Left ventricle myocardium inferior (tissue), 1 donor: ENCODE measurements at places on chromosomes 3 and 15. TPM values are rescaled to one million over a fixed set of nuclear protein-coding genes. Genes with fewer than 3 reads are reported as not detected.

DNA sequence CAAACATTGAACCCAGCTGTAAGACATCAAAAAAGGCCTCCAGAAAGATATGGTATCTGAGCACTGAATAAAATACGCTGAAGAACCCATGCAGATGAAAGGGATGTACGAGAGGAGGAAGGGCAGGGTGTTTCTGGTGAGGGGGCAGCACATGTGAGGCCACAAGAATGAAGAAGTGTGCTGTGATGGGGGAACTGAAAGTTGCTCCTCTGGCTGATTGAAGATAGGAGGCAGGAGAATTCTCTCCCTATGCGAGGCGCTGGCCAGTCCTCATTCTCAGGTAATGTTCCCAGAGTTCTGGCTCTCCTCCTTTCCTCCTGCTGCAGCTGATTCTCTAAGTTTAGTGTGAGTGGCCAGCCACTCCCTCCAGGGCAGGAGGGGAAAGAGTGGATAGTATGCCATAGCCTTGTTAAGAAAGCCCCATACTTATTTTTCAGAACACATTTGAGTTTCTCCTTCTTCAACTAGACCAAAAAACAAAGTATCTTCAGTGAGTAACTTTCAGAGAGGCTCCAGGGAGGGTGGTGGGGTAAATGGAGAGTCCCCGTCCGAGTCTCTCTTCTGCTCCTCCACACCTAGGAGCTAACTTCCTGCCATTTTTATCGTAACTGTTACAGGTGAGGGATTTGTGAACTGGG lies 26.9 kb upstream of the MYO1E start:
- H3K27me3 ChIP-seq = no peaks in the 10 kb centered on the region
- H3K27ac ChIP-seq = no peak overlapping the region
- DNase-seq = no peak
- H3K4me1 ChIP-seq = peaks cover 10% of the 10 kb centered on the region
- H3K36me3 ChIP-seq = no peaks in the 10 kb centered on the region

DNA sequence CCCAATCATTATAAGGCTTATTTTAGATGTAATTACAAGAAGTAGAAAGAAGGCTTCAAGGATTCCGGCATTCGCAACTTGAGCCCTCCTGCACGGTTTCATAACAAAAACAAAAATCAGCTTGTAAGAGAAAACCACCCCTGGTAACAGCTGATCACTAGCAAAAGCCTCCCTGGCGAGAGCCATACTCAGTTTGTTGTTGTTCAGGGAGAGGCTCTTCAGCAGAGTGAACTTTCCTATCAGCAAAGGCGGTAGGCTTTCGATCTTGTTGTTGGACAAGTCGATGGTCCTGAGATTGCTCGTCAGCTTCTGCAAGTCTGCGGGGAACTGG lies 710 bp downstream of the LRRC57 start:
- peaks cover 42% of the 10 kb centered on the region for H3K4me1 ChIP-seq
- peak overlapping the region; percentile 100 for H3K4me3 ChIP-seq

- H3K4me1 ChIP-seq = no peaks in the 10 kb centered on the region
- no peaks in the 10 kb centered on the region for H3K36me3 ChIP-seq
- no peak overlapping the region for H3K27ac ChIP-seq
- no peak overlapping the region for H3K4me3 ChIP-seq
- peak; percentile 68 for DNase-seq
Measured at GRCh38 chr15:57866149-57866736, 159.7 kb downstream of the POLR2M start.

- H3K27me3 ChIP-seq = no peaks in the 10 kb centered on the region
- H3K4me3 ChIP-seq = no peak overlapping the region
- H3K4me1 ChIP-seq = no peaks in the 10 kb centered on the region
- DNase-seq = no peak
Measured at GRCh38 chr15:68218331-68218730, 11.2 kb downstream of the CLN6 start.

DNA sequence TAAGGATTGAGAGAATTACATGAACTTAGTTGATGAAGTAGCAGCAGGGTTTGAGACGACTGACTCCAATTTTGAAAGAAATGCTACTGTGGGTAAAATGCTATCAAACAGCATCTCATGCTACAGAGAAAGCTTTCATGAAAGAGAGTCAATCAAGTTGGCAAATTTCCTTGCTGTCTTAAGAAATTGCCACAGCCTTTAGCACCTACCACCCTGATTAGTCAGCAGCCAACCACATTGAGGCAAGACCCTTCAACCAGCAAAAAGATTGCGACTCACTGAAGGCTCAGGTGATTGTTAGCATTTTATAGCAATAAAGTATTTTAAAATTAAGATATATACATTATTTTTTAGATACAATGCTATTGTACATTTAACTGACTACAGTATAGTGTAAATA lies 80.9 kb downstream of the RAP2B start:
- no peak overlapping the region for H3K27ac ChIP-seq
- H3K4me3 ChIP-seq = no peak overlapping the region
- no peak for DNase-seq
- H3K27me3 ChIP-seq = no peaks in the 10 kb centered on the region
- no peaks in the 10 kb centered on the region for H3K4me1 ChIP-seq
- H3K36me3 ChIP-seq = no peaks in the 10 kb centered on the region

DNA sequence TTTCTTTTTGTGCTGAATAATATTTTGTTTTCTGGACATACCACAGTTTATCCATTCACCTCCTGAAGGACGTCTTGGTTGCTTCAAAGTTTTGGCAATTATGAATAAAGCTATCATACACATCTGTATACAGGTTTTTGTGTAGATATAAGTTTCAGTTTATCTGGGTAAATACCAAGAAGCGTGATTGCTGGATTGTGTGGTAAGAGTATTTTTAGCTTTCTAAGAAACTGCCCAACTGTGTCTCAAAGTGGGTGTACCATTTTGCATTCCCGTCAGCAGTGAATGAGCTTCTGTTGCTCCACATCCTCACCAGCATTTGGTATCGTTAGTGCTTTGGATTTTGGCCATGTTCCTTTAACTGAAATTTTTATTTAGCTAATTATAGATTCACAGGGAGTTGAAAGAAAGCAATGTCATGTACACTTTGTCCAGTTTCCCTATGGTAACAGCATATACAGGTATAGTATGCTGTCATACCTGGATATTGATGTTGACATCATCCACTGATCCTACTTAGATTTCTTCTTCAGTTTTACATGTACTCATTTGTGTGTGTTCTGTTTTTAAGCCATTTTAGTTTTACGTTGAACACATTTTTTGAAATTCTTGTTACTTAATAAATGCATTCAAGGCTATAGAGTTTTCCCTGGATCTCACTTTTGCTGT lies 11.9 kb downstream of the ARID3B start:
- no peaks in the 10 kb centered on the region for H3K27me3 ChIP-seq
- H3K27ac ChIP-seq = no peak overlapping the region
- H3K36me3 ChIP-seq = peaks cover 14% of the 10 kb centered on the region
- no peak overlapping the region for H3K4me3 ChIP-seq
- DNase-seq = no peak

GRCh38 chr15:28191832-28192231 lies 92.7 kb upstream of the OCA2 start:
- H3K27ac ChIP-seq = no peak overlapping the region
- DNase-seq = peak; percentile 58
- no peaks in the 10 kb centered on the region for H3K27me3 ChIP-seq

DNA sequence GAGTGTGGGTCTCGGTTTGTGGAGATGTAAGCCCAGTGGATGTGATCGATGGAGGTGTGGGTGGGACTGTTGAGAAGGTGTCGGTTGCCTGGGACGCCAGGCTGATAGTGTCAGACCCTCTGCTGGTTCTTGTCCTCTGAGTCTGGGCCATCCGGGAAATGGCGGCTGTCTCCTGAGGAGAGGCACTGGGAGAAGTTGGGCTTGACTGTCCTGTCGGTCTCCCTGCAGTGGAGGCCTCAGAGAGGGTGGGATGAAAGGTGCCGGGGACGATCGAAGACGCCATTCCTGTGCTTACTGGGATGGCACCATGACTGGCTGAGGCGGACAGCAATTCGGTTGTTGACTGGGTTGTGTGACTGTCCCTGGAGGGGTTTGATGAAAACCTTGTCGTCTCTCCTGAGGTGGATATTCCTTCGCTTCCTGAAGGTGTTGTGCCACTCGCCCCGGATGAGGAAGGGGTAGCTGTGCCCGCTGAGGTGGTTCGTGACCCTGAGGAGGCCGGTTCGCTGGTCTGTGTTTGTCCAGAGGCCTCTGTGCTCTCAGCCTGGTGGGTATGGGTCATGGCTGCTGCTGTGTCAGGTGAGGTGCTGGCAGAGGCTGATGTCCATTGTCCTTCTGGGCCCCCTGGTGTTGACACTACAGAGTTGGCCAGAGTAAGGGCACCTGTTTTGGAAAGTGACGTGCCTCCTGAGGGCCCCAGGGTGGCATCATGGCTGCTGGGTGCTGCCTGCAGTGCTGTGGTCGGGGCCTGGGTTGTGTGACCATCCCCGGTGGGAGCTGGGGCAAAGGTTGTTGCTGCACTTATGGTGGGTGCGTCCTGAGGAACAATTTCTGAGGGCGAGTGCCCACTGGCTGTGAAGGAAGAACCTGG lies 22.8 kb downstream of the MUC4 start:
- H3K4me3 ChIP-seq = no peak overlapping the region
- peaks cover 42% of the 10 kb centered on the region for H3K27me3 ChIP-seq
- no peaks in the 10 kb centered on the region for H3K36me3 ChIP-seq
- H3K27ac ChIP-seq = no peak overlapping the region

DNA sequence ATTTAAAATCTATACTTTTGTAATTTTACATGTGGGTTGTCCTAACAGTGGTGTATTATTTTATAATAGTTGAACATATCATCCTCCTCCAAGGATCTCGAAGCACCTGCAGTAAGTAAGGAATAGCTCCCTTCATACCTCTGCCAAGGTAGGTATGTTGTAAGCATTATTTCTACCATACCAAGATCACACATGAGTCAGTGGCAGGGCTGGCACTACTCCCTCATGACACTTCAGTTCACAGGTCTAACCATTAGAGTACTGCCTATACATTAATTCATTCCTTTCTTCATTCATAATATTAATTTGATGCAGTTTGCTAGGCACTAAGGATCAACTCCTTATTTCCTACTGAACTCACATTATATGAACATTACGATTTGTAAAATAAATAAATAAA lies 11.9 kb upstream of the LEKR1 start:
- H3K36me3 ChIP-seq = no peaks in the 10 kb centered on the region
- H3K27me3 ChIP-seq = no peaks in the 10 kb centered on the region
- DNase-seq = no peak
- no peak overlapping the region for H3K27ac ChIP-seq
- H3K4me1 ChIP-seq = peaks cover 44% of the 10 kb centered on the region

- H3K4me1 ChIP-seq = no peaks in the 10 kb centered on the region
- H3K27me3 ChIP-seq = no peaks in the 10 kb centered on the region
- H3K36me3 ChIP-seq = no peaks in the 10 kb centered on the region
- H3K4me3 ChIP-seq = no peak overlapping the region
Measured at GRCh38 chr3:117633207-117633606, 923.6 kb downstream of the TUSC7 start.

DNA sequence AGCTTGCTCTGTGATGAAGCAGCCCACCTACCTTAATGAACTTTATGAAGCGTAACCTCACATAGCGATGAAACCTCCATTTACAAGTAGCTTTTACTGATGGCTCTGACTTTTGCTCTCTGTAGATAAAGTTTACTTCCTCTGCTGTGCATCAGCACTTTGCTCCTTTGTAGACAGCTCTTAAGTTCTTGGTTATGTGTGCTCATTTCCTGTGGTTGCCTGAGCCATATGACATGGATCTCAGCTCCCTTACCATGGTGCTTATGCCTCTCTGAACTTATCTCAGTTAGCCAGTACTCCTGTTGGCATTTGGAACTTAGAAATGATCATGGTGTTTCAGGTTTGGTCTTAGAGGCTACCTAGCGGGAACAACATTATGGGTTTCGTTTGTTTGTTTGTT lies 7.8 kb downstream of the MFSD1 start:
- DNase-seq = no peak
- peaks cover 93% of the 10 kb centered on the region for H3K36me3 ChIP-seq
- H3K4me3 ChIP-seq = no peak overlapping the region
- peaks cover 15% of the 10 kb centered on the region for H3K4me1 ChIP-seq
- no peaks in the 10 kb centered on the region for H3K27me3 ChIP-seq

DNA sequence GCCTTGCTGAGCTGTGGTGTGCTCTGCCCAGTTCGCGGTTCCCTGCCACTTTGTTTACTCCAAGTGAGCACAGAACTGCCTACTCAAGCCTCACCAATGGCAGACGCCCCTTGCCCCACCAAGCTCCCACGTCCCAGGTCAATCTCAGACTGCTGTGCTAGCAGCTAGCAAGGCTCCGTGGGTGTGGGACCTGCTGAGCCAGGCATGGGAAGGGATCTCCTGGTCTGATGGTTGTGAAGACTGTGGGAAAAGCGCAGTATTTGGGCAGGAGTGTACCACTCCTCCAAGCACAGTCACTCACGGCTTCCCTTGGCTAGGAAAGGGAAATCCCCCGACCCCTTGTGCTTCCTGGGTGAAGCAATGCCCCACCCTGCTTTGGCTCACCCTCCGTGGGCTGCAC lies 45.0 kb downstream of the SLC12A6 start:
- no peak overlapping the region for H3K4me3 ChIP-seq
- no peak overlapping the region for H3K27ac ChIP-seq
- peaks cover 24% of the 10 kb centered on the region for H3K4me1 ChIP-seq
- DNase-seq = no peak

Gene ARHGEF26
- 1.2 TPM for total RNA-seq

Gene CD200
- total RNA-seq = 1.1 TPM

Gene LRIG1
- total RNA-seq = 137 TPM

Gene ACKR4
- 5.2 TPM for total RNA-seq

Gene GOLGA8H
- total RNA-seq = 0.16 TPM

Gene LDHAL6B
- not detected for total RNA-seq

Gene RETNLB
- total RNA-seq = not detected

Gene NMNAT3
- total RNA-seq = 10.7 TPM
